Ovary (tissue), 10 donors: ENCODE measurements at places on chromosomes 5 and 9.

DNA sequence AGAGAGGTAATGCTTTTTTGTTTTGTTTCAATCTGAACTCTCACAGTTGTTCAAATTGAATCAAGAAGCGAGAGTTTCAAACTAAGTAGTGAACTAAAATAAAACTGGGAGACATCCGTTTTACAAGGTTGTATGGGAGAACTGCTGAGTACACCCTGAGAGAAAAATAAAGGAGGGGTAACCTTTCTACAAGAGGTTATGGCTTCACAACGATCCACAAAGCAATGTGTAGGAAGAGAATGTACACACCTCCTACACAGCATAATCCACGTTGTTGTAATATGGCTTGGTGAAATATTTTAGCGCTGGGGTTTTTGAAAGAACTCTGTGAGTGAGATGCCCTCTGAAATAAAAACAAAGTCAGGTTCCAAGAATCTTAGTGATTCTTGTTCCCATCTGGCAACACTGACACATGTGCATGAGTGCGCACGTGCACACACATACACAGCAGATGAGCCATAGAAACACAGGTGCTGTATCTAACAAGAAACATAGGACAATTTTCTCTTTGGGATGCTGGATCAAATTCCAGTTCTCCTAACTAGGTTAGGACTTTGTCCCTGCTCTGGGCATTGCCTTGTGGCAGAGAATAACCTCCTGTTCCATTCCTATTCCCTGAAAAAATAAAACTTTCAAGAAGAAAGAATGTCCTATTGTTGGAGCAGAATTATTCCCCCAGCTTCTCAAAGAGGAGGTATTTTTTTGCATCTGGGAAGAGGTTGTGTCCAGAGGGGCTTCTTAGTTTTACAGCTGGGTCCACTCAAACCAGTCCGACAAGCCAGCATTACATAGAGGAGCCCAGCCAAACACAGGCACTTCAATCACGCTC lies 94.5 kb upstream of the EFNA5 start:
- H3K4me3 ChIP-seq, result no peak overlapping the region
- H3K36me3 ChIP-seq, result no peaks in the 10 kb centered on the region
- no peak overlapping the region for H3K27ac ChIP-seq
- H3K27me3 ChIP-seq, result no peaks in the 10 kb centered on the region
- no peaks in the 10 kb centered on the region for H3K4me1 ChIP-seq

- H3K4me3 ChIP-seq, result no peak overlapping the region
- no peaks in the 10 kb centered on the region for H3K27me3 ChIP-seq
- H3K27ac ChIP-seq, result no peak overlapping the region
- no peaks in the 10 kb centered on the region for H3K4me1 ChIP-seq
- H3K36me3 ChIP-seq, result no peaks in the 10 kb centered on the region
- no peak for DNase-seq
Observed at GRCh38 chr5:94313188-94313587, 305.2 kb downstream of the KIAA0825 start.

DNA sequence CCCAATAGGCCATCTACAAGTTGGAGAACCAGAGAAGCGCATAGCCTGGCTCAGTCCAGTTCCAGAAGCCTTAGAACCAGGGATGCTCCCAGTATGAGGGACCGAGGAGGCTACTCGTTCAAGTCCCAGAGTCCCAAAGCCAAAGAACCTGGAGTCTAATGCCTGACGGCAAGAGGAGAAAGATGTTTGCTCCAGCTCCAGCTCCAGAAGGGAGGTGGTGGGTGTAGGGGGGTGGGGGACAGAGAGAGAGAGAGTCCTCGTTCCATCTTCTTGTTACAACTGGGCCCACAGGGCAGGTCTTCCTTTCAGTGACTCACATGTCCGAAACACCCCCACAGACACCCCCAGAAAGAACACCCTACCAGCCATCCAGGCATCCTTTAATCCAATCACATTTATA lies 63.9 kb downstream of the SEC61B start:
- no peak overlapping the region for H3K4me3 ChIP-seq
- H3K36me3 ChIP-seq, result no peaks in the 10 kb centered on the region
- no peak overlapping the region for H3K27ac ChIP-seq
- H3K27me3 ChIP-seq, result no peaks in the 10 kb centered on the region

DNA sequence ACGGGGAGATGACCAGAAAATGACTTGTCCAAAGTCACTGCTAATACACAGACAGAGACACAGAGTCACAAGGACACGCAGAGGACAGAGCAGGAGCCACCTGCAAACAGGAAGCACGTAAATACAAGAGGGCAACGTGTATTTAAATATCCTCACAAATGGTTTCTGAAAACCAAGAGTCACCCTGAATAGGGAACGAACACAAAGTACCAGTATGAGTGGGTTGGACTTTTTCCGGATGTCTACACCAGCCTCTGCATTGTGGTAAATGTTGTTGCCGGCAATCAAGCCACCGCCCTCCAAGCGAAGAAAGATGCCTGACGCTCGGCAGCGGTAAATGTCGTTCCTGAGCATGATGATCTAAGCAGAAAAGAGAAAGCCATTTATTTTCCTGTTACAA lies 44.5 kb downstream of the FBXO10 start:
- no peak overlapping the region for H3K27ac ChIP-seq
- H3K4me3 ChIP-seq, result no peak overlapping the region
- no peaks in the 10 kb centered on the region for H3K4me1 ChIP-seq
